ENCODE measurements at places on chromosomes 3 and 15. TPM values are rescaled to one million over a fixed set of nuclear protein-coding genes. Genes with fewer than 3 reads are reported as not detected.

Gene CAPN7
- total RNA-seq: 25.5 TPM

Gene FES
- total RNA-seq: 0.71 TPM

Gene ARPP21
- 0.12 TPM for total RNA-seq

Gene USF3
- total RNA-seq: 2.7 TPM

Gene GPR15
- total RNA-seq: not detected

Gene GSK3B
- total RNA-seq: 29.5 TPM
